Bronchus fibroblast of lung (primary cell): ENCODE measurements at places on chromosomes 7 and 10. TPM values are rescaled to one million over a fixed set of nuclear protein-coding genes. Genes with fewer than 3 reads are reported as not detected.

The NME8 gene
- not detected in 2 replicates for total RNA-seq

The GDF2 gene
- not detected in 2 replicates for total RNA-seq

The PWWP2B gene
- total RNA-seq: 4.2 and 4.5 TPM in 2 replicates

The SMKR1 gene
- 0.17 TPM in 1 of 2 replicates, not detected in the other for total RNA-seq

The TRIM56 gene
- 6.6 and 7.1 TPM in 2 replicates for total RNA-seq

The NXPH1 gene
- not detected in 2 replicates for total RNA-seq

The MLLT10 gene
- total RNA-seq: 11.9 and 26.3 TPM in 2 replicates

The GRM3 gene
- total RNA-seq: not detected in 2 replicates

The PVRIG gene
- not detected in 2 replicates for total RNA-seq

The ADK gene
- 32.3 and 32.6 TPM in 2 replicates for total RNA-seq

The NAPEPLD gene
- 1.2 and 1.3 TPM in 2 replicates for total RNA-seq

The GNGT1 gene
- not detected in 2 replicates for total RNA-seq

The POU6F2 gene
- total RNA-seq: not detected in 2 replicates

The CYP51A1 gene
- 178 and 203 TPM in 2 replicates for total RNA-seq

The MALRD1 gene
- total RNA-seq: 0.17 and 0.30 TPM in 2 replicates

The ZNF467 gene
- 1.5 TPM in 2 replicates for total RNA-seq

The CACNB2 gene
- total RNA-seq: 2.2 and 2.7 TPM in 2 replicates

The PGAM2 gene
- 0.15 TPM in 1 of 2 replicates, not detected in the other for total RNA-seq

The ASZ1 gene
- total RNA-seq: not detected in 2 replicates

The C7orf57 gene
- 0.17 TPM in 1 of 2 replicates, not detected in the other for total RNA-seq

The STEAP4 gene
- total RNA-seq: under 0.01 and 0.17 TPM in 2 replicates
